ENCODE measurements at places on chromosomes 1 and 21.

DNA sequence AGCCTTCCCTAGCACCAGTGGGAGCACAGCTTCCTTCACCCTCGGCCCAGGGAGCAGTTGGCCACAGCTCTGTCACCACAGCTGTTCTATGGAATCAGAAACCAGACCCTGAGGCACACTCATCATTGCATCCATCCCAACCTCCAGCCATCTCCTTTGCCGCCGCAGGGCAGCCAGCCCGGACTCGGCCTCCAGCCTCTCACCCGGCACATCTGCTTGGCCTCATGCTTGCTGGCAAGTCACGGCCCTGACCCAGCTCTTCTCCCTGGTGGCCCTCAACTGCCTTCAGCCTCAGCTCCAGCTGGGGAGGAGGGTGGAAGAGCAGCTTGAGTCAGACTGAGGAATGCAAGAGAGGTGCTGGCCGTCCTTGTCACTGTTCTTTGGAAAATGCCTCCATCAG is 59.8 kb downstream of the TOR1AIP2 start:
- no peak for DNase-seq

DNA sequence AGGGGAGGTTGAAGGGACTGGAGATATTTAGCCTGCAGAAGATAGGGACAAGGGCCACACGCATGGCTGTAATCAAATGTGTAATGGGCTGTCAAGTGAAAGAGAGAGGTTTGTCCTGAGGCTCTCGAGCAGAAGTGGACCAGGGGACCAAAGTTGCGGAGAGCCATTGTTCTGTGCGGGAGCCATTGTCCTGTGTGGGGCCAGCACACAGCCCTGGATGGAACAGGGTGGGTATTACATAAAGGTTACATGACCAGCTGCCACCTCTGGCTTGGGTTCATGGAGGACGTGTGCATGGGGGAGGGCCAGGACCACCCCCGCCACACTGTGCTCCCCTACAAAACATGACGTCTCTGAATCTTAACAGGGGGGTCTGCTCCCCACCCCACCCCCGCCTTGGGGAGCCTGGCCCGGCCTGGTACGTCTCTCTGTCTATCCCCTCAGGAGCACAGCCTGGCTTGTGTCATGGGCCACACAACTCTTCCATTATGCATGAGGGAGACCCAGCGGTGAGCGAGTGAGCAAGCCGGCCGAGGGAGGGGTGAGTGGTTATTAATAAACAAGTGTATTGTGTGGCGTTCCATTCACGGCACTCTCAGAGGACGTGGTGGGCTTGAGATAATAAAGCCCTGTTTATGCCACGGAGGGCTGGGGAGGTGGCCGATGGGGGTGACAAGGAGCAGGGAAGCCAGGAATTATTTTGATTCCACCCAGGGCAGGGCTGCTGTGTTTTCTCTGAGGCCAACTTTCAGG is at the start of gene NFASC:
Gene NFASC (plus strand): TSS at position 703 of the 753 bp plus-strand sequence. CDS start 73,454 bp downstream, outside the sequence.
- DNase-seq = no peak

GRCh38 chr1:243727503-243728203 is 122.4 kb downstream of the AKT3 start:
- DNase-seq = peak; percentile 71

DNA sequence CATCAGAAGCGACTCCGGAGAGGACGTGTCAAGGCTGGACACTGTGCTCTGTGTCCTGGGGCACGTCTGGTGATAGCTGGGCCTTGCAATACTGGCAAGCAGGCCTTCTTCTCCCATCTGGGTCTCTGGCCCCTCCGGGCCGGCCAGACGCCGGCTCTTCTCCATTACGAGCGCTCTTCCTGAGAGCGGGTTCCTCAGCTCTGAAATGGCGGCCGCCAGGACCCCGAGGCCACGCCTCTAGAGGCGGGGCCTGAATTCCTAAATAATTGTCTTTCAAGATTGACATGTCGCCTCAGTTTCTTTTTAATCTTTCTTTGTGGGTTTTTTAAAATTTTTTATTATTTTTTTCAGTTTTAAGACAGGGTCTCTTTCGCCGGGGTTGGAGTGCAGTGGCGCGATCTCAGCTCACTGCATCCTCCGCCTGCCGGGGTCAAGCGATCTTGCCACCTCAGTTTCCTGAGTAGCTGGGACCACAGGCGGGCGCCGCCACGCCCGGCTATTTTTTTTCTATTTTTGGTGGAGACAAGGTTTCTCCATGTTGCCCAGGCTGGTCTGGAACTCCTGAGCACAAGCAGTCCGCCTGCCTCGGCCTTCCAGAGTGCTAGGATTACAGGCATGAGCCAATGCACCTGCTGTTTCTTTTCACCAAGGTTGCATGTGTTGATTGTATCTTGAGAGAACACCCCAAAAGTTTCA is 9.2 kb downstream of the RNF2 start:
- no peak for DNase-seq

DNA sequence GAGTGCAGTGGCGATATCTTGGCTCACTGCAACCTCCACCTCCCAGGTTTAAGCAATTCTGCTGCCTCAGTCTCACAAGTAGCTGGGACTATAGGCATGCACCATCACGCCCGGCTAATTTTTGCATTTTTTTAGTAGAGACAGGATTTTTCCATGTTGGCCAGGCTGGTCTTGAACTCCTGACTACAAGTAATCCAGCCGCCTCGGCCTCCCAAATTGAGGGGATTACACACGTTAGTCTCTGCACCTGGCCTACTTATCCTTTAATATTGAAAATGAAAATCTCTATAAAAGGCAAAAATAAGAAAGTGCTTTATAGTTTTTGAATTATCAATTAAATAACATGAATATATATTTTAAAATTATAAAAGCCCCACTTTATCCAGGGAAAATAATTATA is 190.6 kb downstream of the DPYD start:
- DNase-seq = no peak

- DNase-seq = no peak
Measured at GRCh38 chr1:244304656-244305055, 147.1 kb downstream of the ADSS2 start.

DNA sequence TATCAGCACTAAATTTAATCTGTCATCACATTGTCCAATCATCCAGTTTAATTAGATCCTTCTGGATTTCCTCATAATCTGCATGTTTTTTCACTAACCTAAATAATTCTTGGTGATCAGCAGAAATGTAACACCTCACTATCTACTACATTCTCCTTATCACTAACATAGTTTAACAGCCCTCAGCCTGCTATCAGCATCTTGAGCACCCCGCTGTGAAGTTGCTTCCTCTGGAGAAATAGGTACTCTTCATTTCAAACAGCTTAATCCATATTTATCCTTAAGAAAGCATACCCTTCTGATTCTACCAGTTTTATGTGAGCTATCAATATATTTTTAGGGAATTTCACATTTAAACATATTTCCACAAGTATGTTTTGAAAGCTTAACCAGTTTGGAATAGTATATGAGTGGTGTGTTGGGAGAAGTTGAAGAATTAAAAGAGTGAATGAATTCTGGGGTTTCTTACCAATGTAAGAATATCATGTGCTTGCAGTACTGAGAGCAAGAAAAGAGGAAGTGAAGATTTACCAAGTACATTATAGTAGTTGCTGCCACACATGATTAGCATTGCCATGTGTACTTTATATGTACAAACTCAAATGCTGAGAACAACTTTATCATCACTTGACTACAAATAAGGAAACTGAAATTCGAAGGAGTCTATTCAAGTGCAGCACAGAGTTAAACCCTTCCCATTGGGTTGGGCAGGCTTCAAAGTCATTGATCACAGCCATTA is 771.1 kb upstream of the ADGRL4 start:
- DNase-seq = peak; percentile 61

DNA sequence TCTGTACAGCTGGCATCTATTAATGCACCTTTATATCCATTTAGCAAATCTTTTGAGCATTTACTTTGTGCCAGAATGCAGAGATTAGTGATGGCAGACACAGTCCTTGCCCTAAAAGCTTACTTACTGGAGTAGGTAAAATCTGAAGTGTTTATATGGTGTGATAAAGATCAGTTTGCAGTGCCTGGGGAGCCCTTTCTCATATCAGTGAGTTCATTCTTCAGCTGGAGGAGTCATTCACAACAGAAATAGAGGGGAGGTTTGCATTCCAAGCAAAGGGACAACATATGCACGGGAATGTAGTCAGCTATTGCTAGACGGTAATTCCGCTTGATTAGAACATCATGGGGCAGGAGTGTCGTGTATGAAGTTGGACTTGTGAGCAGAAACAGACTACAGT is 8.4 kb downstream of the SLC35F3 start:
- no peak for DNase-seq

GRCh38 chr1:108117945-108118902 is 81.9 kb downstream of the SLC25A24 start:
- DNase-seq = no peak

GRCh38 chr1:165883056-165883455 is 55.6 kb downstream of the UCK2 start:
- DNase-seq = peak; percentile 38

DNA sequence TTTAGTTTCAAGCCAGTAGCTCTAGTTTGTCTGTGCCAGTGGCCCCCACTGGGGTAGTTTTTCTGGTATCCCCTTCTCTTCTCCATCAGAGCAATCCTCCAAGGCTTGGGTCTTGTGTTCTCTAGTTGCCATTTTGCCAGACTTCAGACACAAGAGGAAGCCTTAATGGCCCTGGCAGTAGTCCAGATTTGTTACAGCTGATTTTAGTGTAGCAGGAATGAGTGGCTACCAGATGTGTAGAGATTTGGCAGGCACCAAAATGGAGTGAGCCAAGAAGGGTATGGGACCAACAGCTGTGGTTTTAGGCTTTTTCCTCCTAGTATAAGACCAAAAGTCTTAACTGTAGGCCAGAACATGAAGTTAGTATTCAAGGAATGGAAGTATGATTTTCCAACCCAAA is 56.8 kb downstream of the ACP6 start:
- DNase-seq = no peak

- peak; percentile 84 for DNase-seq
Measured at GRCh38 chr1:160204526-160205241, 500 bp upstream of the PEA15 start.

GRCh38 chr1:69737527-69738185 is 169.9 kb downstream of the LRRC7 start:
- DNase-seq = peak; percentile 67

DNA sequence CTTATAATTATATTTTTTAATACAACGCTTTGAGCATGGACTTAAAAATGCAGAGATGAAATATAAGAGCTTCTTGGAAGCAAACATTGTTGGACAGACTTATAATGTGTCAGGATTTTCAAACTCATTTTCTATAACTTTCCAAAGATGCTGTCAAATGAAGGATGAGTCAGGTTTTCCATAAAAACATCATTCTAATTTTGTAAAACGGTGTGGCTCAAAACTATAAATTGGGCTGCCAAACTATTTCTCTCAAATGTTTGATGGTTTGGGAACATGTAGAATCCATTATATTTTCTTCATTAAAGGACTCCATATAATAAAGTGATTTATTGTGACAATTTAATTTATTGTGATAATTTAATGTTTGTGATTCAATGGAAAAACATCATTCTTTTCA is 511.2 kb downstream of the USP25 start:
- no peak for DNase-seq

GRCh38 chr21:36126621-36127110 is 8.2 kb upstream of the CBR3 start:
- no peak for DNase-seq

GRCh38 chr1:7857000-7857399 is 4.1 kb upstream of the UTS2 start:
- DNase-seq = no peak

DNA sequence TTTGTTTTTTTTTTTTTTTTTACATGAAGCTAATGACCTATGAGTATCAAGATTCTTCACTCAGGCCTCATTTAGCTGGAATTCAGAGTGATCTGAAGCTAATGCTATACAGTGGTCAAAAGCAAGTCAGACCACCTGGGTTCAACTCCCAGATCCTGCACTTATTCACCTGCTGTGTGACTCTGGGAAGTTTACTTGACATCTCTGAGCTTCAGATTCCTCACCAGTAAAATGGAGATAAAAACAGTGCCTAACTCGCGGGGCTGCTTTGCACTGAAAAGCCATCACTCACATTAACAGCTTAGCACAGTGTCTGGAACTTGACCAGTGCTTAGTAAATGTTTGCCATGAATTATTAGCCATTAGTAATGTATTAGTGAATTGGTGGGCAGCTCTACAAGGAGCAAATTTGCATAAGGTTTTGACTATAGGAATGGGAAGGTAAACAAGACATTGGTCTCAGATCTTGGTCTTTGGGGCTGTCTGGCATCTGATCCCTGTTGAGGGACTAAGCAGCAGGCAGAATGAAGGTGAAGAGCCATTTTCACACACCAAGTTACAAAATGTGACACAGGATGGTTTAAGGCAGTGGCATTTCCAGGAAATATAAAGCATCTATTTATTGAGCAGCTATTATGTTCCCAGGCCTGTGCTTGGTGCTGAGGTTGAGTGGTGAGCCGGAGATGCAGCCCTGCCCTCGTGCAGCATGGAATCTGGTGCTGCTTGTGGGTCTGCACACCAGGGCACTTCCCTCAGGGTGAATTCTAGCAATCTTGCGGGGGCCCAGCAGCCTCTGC is 291.3 kb downstream of the RRAGC start:
- no peak for DNase-seq

- peak; percentile 32 for DNase-seq
Measured at GRCh38 chr1:89844241-89844807, 23.5 kb downstream of the LRRC8D start.

GRCh38 chr1:37764414-37764825 is 500 bp downstream of the EPHA10 start:
- DNase-seq = peak; percentile 28

- no peak for DNase-seq
Measured at GRCh38 chr1:111756124-111756513, 418 bp downstream of the DDX20 start.

DNA sequence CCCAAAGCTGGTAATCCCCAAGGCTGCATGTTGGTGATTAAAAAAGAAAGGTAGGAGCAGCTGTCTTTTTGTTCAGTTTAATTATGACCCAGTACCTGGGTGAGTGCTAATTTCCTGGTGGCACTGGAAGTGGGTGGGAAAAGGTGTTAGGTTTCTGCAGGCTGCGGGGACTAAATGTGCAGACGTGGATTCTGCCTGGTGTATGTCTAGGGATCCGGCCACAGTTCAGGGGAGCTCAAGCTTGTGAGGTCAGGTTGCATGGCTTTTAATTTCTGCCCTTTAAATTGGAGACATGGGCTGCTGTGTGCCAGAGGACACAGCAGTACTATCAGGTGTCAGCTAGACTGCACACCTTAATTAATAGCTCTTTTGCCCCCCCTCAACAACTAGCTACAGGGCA is 20.3 kb upstream of the TBX19 start:
- no peak for DNase-seq

DNA sequence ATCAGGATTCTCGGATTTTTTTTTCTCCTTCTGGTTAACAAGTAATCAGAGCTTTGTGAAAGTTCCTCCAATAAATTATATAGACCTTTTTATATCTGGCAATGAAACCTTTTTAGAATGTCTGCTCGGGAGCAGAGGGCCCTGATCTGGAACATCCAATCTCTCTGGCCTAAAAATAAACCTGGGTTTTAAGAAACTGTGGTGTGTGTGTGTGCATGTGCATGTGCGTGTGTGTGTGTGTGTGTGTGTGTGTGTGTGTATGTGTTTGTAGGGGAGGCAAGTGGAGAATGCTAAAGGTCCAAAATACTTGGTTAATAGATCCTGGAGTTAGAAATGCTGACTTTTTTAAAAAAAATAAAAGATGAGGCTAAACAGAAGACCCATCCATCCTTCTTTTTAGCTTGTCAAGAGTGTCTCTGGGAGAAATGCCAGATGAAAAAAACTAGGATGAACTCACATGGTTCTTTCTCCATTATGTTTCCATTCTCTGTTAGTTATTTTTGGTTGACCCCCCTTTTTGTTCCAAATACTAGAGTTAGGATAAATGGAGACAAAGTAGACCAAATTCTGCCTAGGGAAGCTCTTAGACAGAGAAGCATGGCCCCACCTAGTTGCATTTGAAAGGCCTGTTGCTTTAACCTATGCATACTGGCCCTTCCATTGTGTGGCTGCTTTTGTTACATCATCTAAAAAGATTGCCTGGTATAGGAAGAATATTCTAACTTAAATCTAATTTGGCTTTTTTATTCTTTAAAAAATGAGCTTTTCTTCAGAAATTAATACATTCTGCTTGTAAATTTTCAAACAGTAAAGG is 175.9 kb downstream of the PAPPA2 start:
- DNase-seq = no peak
